ENCODE measurements at places on chromosomes 4 and X.

- DNase-seq, result no peak
Observed at GRCh38 chr4:122012735-122013134, 60.9 kb upstream of the TRPC3 start.

DNA sequence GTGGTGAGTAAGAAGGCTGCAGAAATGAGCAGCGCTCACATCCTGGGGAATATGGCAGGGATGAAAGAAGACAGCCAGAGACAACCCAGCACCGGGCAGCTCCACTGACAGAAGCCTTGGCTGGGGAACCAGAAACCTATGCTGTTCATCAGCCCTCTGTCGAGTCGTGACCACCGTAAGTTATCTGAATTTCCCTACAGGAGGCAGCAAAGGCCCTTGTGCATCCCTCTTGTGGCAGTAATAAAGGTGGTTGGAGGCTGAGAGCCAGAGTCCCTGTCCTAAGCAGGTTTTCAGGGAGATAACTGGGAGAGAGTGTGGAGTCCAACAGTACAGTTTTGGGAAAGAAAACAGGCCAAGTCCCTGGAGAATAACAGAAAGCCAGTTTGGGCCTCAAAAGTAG, 194.0 kb upstream of the BOD1L1 start:
- no peak for DNase-seq

GRCh38 chr4:64876021-64876420, 466.8 kb upstream of the TECRL start:
- no peak for DNase-seq

DNA sequence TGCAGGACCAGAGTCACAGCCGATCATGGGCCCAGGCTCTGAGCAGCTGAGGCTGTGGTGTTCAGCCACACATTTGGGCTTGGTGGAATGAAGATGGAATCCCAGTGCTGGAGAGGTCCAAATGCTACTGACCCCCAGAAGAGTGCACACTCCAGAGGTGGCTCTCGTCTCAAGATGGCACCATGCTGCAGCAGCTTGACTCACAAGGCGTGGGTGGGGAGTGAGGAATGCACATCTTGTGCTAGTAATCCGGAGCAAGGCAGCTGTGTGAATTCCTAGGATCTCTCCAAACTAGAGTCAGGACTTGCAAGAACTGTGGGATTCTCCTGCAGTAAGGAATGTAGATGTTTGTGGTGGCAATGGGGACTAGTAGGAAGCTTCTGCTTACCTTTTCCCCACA, 28.7 kb downstream of the RAB28 start:
- DNase-seq, result no peak

GRCh38 chr4:37469286-37469685, 216.9 kb downstream of the RELL1 start:
- DNase-seq, result no peak

DNA sequence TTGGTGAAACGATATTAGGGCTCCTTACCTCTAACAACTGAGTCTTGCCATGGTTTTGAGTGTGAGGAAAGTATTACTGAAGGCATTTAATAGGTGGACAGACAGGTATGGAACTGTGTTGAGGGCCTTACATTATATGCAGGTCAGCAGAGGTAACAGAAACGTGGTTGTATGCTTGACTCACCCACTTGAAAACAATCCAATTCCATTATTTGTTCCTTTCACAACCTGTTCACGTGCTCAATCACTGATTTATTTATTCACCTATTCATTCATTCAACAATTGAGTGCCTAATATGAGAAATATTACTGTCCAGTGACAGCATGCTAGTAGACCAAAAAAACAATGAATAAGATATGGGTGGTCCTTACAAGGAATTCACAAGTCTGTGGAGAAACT, 33.3 kb upstream of the PPARGC1A start:
- DNase-seq, result no peak

DNA sequence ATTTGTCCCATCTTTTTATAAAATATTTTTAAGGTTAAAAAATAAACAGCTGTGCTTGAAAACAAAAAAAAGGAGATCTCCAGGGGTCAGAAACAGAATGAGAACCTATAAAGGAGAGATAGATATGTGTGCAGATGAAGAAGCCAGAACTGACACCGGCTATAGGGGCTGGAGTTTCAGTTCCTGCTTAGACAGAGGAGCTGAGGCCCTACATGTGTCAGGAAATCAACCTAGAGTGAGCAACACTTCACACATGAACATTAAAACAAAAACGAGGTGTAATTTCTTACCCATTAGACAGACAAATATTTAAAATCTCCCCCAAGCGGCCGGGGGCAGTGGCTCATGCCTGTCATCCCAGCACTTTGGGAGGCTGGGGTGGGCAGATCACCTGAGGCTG, 17.8 kb upstream of the HUWE1 start:
- no peak for DNase-seq

- no peak for DNase-seq
Observed at GRCh38 chr4:111187108-111187507, 564.2 kb upstream of the PITX2 start.

DNA sequence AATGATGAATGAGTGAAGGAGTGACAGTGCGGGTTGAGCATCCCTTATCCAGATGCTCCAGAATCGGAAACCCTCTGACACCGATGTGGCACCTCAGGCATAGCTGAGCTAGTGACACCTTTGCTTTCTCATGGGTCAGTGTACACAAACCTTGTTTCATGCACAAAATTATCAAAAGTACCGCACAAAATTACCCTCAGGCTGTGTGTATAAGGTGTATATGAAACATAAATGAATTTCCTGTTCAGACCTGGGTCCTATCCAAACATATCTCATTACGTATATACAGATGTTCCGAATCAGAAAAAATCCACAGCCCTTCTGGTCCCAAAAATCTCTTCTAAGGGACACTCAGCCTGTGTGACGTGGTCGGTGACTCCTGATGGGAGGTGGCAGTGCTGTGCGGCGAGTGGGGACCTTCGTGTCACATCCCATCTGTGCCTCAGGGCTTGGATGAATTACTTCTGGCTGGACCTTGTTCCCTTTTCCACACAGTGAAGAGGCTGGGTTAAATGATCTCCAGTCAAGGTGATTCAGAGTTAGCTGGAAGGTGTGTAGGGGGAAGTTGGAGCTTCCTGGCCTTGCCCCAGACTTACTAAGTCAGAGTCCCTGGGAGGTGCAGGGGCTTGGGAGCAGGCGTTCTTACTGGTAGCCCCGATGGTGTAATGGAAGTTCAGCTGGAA, 18.8 kb downstream of the RGS12 start:
- no peak for DNase-seq

DNA sequence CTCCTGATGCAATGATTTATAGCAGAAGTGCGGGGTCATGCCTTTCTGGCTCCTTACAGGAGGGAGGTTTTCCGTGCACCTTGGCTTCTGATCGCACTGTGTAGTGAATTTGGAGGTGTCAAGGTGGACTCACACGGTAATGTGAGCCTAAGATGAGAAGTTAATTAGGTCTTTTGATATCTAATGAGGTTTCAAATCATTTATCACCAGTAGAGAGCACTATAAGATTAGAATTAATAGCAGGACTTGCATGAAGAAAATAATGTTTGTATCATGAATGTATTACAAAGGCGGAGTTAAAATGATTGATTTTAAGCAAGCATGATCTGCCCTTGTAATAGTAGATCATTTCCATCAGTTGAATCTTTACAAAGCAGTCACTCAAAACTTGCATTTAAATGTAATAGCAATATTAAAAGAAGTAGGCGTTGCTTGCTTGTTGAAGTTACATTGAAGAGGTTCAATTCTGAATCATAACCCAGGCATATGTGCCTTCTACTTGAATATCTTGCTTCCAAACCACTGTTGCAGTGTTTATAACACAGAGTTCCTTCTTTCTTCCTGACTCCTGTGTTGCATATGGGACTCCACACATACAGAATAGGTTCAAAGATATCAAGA, 152.1 kb downstream of the FMR1NB start:
- DNase-seq, result no peak

GRCh38 chr4:5635826-5636195, 72.5 kb downstream of the EVC2 start:
- no peak for DNase-seq

DNA sequence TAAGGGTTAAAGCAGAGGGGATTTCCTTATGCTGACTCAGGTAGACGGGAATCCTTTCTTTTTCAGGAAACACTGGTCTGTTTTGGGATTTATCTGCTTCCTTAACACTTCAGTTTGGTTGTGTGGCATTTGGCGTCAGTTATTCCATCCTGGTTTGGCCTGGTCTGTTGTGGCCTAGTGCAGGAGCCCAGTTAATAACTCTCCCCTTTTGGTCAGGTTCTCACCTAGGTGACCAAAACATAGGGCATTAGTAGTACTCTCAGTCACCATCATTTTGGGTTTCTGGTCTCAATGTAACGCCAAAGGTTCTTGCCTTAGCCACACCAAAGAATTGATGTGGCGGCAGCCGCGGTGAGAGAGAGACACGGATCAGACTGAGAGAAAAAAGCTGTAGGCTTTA, 39.7 kb upstream of the IL9R start:
- no peak for DNase-seq

GRCh38 chr4:109836985-109837384, 9.2 kb downstream of the RRH start:
- DNase-seq, result no peak

DNA sequence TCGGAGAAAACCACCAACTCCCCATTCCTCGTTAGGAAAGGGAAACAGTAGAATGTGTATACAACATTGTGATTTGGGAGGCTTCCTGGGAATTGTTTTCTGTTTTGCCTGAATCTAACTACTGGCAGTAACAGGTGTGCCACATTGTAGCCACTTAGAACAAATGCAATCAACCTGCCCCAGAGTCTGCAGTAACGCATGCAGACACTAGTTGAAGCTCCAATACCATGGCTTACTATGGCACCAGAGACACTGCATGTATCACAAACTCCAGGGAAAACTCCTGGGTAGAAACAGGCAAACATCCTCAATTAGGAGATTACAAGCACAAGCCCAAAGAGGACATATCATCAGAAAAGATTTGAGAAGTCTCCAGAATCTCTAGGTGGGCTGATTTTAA, 154.2 kb upstream of the NEIL3 start:
- DNase-seq, result no peak

DNA sequence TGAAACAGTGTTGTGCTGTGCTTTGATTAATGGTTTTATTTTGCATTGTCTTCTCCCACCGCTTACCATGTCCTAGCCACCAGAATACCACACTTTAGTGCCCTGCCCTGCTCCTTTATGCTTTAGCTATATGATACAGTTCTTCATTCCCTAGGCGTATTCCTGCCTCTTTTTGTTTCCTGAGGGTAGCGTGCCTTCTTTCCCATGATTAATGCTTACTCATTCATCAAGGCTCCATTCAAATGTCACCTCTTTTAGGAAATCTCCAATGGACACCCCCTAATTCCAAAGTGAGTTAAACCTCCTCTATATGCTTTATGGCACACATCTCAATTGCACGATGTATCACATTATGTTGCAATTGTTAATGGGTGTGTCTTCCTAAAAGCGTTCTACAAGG, 46.3 kb downstream of the SPANXD start:
- no peak for DNase-seq

DNA sequence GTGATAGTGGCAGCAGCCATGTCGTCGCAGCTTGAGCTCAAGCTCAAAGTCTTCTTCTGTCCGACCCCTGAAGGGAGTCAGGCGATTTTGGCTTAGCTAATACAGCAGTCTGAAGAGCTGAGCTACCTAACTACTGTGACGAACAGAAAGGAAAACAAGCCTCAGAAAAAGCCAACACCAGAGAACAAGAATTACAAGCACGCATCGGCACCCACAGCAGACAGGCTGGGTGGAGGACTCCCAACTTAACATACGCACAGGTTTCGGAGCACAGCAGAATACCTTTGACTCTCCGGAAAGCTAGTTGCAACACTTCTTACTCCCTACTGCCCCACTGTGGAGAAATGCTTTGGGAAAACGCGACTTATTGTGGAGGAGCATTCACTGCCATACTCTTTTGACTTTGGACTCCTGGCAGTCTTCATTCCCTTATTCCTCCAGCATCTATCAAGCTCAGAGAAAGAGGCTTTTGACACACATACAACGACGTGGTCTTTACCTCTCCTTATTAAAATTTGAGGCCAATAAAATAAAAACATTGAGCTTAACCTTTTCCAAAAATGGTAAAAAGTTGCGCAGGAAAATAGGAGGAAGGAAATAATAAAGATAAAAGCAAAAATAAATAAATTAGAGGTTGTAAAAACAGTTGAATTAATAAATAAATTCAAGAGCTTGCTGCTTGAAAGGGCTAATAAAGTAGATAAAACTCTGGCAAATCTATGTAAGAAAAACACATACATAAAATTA, 41.3 kb upstream of the GPC3 start:
- no peak for DNase-seq

- no peak for DNase-seq
Observed at GRCh38 chr4:100367451-100367850, 150.4 kb downstream of the EMCN start.

- DNase-seq, result no peak
Observed at GRCh38 chr4:73539386-73539785, 57.8 kb downstream of the AFM start.

DNA sequence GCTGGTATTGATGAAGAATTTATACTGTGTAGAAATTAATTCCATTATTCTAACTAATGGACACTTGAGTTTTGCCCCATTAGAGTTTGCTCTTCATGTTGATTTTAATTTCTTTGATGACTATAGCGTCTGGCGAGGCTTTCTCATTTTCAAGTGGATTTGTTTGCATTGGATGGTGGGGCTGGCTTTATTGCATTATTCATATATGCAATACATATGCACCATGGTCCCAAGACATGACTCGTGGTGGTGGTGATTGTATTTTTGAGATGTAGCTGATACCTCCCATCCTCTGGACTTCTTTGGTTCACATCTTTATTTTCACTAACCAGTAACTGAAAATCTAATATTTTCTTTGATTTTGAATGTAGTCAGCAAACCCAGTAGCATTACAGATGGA, 39.8 kb downstream of the PTTG2 start:
- no peak for DNase-seq

GRCh38 chrX:120536061-120536460, 24.7 kb downstream of the CUL4B start:
- no peak for DNase-seq

GRCh38 chr4:185144601-185145240, 1.7 kb downstream of the SLC25A4 start:
- no peak for DNase-seq

- DNase-seq, result no peak
Observed at GRCh38 chr4:7582313-7583097, 147.8 kb upstream of the PSAPL1 start.

GRCh38 chrX:52261125-52261462, 76.4 kb downstream of the MAGED4 start:
- no peak for DNase-seq

GRCh38 chr4:87965501-87965975, 10.0 kb upstream of the SPP1 start:
- DNase-seq, result peak; percentile 69

GRCh38 chr4:13159041-13159620, 325.0 kb downstream of the RAB28 start:
- DNase-seq, result no peak

DNA sequence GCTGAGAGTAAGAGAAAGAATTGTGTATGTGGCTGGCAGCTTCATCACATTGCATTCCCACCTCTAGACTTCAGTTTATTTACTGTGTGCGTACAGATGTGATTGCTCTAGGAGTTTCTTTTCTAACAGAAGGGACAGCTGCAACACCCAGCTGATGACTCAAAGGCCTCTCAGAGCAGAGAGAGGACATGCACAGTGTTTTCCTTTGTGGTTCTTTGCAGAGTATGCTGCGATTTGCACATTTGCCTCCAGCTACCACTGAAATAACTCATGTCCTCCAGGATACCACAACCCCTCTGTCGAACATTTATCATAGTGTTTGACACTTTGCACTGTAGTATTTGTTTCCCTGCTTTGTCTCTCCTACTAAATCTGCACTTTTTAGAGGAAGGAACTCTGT, 294.1 kb downstream of the STIM2 start:
- DNase-seq, result peak; percentile 75

GRCh38 chr4:87087420-87087819, 133.0 kb downstream of the KLHL8 start:
- peak; percentile 64 for DNase-seq

- DNase-seq, result no peak
Observed at GRCh38 chr4:67701517-67701850, 529 bp upstream of the UBA6 start.
